Lower lobe of right lung (tissue), 2 donors: ENCODE measurements at places on chromosomes 6 and 20. TPM values are rescaled to one million over a fixed set of nuclear protein-coding genes. Genes with fewer than 3 reads are reported as not detected.

SPAG4 gene
- 4.2 TPM for total RNA-seq

RNF217 gene
- 25.5 TPM for total RNA-seq

SNAP25 gene
- total RNA-seq: 0.65 TPM

RWDD1 gene
- 35.9 TPM for total RNA-seq

GRCh38 chr20:46261456-46262253, 46.6 kb downstream of the CDH22 start:
- no peak for DNase-seq

DNA sequence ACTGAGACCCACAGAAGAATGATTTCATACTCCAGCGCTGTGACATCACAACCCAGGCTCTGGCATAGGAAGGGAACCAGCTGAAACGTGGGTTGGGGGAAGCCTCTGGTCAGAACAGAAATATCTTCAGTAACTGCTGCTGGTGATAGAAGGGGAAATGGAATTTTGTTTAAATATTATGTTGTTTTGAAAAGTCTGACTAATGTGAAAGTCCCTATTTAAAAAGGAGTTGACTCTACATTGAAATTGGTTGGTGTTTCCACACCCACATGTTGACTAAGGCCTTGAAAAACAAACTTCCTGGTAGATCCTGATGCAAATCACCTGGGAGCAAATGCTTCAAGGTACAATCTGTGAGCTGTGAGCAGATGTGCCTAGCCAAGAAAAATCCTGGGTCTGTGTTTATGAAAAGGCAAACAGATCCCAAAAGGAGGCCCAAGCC, 24.5 kb upstream of the TCP11 start:
- DNase-seq: no peak

- no peak for DNase-seq
These were observed 245.8 kb downstream of the PKHD1 start for GRCh38 chr6:51841626-51842025.

DNA sequence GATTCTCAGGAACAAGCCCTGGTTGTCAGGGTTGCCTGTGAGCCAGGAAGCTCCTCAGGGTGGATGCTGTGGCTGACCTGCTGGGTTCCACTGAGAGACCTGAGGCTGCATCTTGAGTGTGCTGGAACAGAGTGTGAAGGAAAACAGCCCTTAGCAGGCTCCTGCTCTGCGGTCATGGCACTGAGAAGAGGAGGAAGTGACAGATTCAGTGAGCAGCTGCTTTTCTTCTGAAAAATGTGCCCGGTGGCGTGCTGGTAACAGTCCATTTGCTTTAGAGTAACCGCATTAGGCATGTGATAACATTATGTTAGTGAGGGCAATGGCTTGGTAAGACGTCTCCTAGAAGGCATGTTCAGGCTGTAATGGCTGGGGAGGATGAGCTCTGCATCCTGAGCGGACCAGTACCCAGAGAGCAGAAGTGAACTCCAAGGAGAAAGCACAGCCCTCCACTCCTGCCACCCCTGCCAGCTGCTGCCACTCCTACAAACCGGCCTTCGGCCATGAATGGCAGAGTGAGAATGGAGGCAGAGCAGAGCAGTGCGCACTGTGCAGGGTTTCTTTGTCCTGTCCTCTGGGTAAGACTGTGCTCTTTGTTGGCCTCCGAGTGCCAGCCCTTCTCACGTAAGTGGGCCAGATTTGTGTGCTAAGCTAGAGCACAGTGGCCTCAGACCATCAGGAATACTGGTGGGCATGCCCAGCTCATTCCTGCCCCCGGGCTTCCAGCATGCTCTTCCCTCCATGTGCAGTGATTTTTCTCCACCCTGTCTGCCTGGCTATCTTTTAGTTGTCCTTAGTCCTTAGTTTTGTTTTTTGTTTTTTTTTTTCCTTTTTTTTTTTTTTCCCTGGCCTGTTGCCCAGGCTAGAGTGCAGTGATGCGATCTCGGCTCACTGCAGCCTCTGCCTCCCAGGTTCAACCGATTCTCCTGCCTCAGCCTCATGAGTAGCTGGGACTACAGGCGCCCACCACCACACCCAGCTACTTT, 98.1 kb upstream of the VSTM2L start:
- no peak for DNase-seq
